G401 (cell line): ENCODE measurements at places on chromosomes 11 and 22. TPM values are rescaled to one million over a fixed set of nuclear protein-coding genes. Genes with fewer than 3 reads are reported as not detected.

DNA sequence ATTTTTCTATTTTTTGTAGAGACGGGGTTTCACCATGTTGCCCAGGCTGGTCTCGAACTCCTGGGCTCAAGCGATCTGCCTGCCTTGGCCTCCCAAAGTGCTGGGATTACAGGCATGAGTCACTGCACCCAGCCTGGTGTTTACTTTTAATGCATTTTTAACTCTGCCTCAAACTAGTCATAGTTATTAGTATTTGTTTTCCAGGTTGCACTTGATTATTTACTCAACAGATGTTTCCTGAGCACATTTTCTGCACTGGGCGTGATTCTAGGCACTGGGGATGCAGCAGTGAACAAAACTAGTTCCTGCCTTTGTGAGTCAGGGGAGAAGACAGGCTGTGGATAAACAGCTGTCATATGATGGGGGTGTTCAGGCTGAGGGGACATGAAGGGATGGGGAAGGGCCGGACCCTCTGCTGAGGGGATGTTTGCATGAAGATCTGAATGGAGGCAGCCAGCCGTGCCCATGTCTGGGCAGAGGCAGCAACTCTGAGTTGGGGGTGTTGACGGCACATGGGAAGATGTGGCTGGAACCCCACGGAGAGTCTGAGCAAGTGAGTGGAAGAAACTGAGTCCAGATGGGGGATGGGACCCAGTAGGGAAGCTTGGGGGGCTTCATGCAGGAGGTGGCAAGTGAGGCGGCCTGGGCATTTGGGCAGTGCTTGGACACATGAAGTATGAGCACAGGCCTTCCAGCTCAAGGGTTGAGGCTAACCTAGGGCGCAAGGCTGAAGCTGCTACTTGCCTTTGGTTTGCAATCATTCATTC, 34.4 kb downstream of the MPPED1 start:
- DNase-seq = no peak

GRCh38 chr11:16846305-16846704, 107.9 kb downstream of the C11orf58 start:
- no peak for DNase-seq

GRCh38 chr11:128664317-128664716, 29.6 kb upstream of the FLI1 start:
- no peak for DNase-seq

Gene MRGPRE
- total RNA-seq = not detected in 2 replicates

Gene FAM227A
- total RNA-seq = 0.37 and 0.41 TPM in 2 replicates

- no peak for DNase-seq
These were observed 217.6 kb upstream of the ANO5 start for GRCh38 chr11:21975242-21975641.

Gene MMP13
- not detected in 2 replicates for total RNA-seq

Gene TESMIN
- 3.6 and 9.5 TPM in 2 replicates for total RNA-seq

DNA sequence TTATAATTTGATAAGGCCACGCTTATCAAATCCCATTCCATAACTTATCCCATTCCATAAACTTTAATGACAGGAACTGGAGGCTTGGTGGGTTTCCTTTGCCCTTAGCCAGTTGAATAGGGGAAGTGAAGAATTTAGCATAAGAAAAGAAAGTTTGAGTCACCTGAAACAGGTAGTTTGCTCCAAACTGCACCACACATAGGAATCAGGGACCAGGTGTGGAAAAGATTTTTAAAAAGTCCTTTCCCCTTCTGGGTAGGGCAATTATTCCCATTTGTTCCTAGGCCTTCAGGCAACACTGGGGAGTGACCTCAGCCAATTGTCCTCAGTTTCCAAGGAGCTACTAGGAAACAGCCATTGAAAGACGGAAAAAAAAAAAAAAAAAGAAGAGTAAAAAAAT, 525.7 kb upstream of the CNTN5 start:
- DNase-seq = no peak

Gene KCNJ1
- not detected in 2 replicates for total RNA-seq

GRCh38 chr11:65384301-65384889, 1.9 kb upstream of the SLC25A45 start:
- DNase-seq = no peak

Gene FGF3
- not detected in 2 replicates for total RNA-seq
